ENCODE measurements at places on chromosomes 1 and 21. TPM values are rescaled to one million over a fixed set of nuclear protein-coding genes. Genes with fewer than 3 reads are reported as not detected.

Gene ATP6V1G3
- total RNA-seq = not detected

Gene SPRR1B
- not detected for total RNA-seq

DNA sequence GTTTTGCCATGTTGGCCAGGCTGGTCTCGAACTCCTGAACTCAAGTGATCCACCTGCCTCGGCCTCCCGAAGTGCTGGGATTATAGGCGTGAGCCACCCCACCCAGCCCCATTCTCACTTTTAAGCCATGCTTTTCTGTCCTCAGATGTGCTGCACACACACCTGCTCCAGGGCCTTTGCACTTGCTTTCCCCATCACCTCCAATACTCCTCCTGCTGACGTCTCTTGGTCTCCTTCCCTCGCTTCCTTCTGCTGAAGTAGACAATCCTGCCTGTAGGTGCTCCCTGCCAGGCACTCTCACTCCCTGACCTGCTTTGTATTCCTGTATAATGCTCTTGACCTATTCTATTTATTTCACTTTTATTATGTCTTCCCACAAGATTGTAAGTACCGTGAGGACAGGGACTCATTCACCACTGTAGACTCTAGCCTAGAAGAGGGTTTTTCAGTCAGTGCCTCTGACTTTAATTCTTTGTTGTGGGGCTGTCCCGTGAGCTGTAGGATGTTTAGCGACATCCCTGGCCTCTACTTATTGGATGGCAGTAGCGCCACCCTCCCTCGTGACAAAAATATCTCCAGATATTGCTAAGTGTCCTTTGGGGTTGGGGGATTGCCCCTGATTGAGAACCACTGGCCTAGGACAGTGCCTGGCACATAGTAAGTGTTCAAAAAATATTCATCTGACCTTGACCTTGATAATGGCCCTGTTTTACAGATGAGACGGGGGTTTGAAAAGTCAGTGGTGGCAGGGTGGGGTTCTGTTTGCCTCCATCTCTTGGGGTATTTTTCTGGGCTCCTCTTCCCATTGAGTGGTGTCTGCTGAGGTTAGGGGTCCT lies 4.6 kb downstream of the TNFRSF1B start:
- H3K27ac ChIP-seq = no peak overlapping the region
- DNase-seq = no peak
- H3K27me3 ChIP-seq = no peaks in the 10 kb centered on the region
- H3K4me1 ChIP-seq = peaks cover 77% of the 10 kb centered on the region

Gene RPS6KC1
- total RNA-seq = 10.1 TPM

Gene BCAN
- not detected for total RNA-seq
